ENCODE measurements at places on chromosomes 2 and 18. TPM values are rescaled to one million over a fixed set of nuclear protein-coding genes. Genes with fewer than 3 reads are reported as not detected.

The ANKRD30B gene
- total RNA-seq = not detected

The AGBL5 gene
- 17.8 TPM for total RNA-seq

The CCL20 gene
- total RNA-seq = not detected

The SUCLG1 gene
- total RNA-seq = 50.4 TPM

DNA sequence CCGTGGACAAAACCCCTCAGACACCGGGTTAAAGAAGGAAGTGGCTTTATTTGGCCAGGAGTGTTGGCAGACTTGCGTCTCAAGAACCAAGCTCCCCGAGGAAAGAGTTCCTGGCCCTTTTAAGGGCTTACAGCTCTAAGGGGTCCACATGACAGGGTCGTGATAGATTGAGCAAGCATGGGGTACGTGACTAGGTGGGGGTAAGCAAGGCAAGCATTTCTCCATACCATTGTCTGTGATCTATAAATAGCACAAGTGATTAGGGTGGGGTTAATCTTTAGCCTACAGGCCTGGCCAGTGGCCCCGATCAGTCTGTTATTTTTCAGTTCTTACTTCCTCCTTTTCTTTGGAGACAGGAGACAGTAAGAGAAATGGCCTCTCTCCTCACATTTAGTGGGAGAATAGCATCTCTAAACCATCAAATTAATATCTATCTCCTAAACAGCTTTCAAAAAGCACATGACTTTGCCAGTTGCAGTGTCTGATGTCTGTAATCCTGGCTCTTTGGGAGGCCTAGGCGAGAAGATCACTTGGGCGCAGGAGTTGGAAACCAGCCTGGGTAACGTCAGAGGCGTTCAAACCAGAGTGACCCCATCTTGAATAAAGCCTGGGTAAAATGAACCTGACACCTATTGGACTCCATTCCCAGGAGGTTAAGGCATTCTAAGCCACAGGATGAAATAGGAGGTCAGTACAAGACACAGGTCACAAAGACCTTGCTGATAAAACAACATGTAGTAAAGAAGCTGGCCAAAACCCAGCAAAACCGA is 18.3 kb upstream of the CNOT11 start:
- DNase-seq = no peak
- peaks cover 4% of the 10 kb centered on the region for H3K4me1 ChIP-seq
- H3K4me3 ChIP-seq = no peak overlapping the region

DNA sequence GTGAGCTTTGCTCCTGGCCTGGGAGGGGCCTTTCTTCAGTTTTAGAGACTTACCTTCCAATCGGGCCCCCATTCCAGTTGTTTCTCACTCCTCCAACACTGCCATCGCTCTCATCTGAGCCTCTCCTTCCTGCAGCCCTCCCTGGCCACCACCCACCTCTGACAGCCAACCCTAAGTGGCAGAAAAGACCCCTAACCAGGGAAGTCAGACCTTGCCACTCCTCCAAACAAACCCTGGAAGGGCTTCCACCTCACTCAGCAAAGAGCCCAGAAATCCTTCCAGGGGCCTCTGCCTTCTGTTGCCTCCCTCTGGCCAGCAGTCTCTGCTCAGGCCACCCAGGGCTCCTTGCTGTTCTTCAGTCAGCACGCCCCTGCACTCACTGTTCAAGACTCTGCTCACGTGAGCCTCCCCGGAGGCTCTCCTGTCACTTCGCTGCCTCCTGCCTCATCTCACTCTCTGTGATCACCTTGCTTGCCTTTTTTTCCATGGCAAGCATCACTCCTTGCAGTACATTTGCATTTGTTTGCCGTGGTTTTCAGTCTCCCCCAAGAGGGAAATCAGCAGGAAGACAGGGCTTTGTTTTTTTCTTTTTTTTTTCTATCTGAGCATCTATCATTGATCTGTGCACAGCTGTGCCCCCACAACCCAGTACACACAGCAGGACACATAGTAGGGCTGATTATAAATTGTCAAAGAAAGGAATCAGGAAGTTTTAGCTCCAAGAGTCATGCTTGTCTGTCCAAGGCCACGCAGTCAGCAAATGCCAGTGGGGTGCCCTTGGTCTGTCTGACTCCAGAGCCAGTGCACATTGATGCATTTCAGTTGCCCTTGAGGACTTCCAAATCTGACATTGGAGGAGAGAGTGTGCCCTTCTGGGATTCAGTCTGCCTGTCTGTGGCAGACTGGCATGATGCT is 83.9 kb downstream of the INHBB start:
- no peaks in the 10 kb centered on the region for H3K4me1 ChIP-seq
- no peak overlapping the region for H3K4me3 ChIP-seq
- no peak for DNase-seq
- H3K27ac ChIP-seq = no peak overlapping the region
- H3K36me3 ChIP-seq = no peaks in the 10 kb centered on the region

DNA sequence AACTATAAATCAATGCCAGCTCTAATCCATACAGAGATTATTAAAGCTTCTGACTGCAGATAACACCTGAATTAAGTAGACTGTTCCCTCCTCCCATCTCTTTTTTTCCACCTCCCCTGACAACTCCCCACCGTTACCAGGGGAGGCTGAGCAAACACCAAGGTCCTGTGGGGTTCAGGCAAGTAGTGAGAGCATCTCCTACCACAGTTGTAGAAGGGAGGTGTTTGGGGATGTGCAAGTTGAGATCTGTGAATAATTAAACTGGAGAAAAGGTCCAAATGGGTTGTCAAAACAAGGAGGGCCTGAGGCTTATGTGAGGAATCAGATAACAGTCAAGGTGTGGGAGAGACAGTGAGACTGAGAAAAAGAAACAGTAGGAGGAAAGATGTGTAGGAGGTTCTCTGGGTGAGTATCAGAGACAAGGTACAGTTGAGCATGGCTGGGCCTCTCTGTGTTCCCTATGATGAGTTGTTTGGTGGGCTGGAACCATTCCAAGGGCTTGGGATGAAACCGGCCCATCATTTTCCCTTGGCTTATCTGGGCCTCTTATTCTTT is 194.6 kb downstream of the CYRIA start:
- no peaks in the 10 kb centered on the region for H3K4me1 ChIP-seq
- H3K27me3 ChIP-seq = no peaks in the 10 kb centered on the region
- no peaks in the 10 kb centered on the region for H3K36me3 ChIP-seq
- no peak for DNase-seq
- no peak overlapping the region for H3K27ac ChIP-seq

GRCh38 chr2:208584378-208584985 is 177.9 kb downstream of the PTH2R start:
- no peaks in the 10 kb centered on the region for H3K4me1 ChIP-seq
- no peak overlapping the region for H3K27ac ChIP-seq
- DNase-seq = no peak
- H3K4me3 ChIP-seq = no peak overlapping the region

- H3K36me3 ChIP-seq = no peaks in the 10 kb centered on the region
- no peak for DNase-seq
- no peak overlapping the region for H3K4me3 ChIP-seq
- H3K27ac ChIP-seq = no peak overlapping the region
Observed at GRCh38 chr2:55151733-55152433, 80.2 kb downstream of the CLHC1 start.

DNA sequence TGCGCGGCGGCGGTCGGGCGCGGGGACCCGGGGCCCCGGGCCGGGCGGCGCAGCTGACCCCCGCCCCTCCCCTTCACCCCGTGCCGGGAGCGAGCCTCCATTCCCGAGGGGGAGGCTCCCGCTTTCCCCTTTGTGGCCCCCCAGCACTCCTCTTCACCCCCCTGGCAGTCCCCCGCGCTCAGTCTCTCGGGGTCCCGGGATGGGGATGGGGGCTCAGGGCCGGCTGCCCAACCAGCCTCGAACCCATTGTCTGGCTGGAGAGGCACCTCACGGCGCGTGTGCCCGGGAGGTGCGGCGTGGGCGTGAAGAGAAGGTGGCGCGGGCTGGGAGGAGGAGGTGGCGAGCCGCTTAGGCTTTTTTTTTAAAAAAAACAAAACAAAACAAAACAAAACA is 748 bp downstream of the FMNL2 start:
- H3K27ac ChIP-seq = peak overlapping the region; percentile 63
- peaks cover 16% of the 10 kb centered on the region for H3K4me1 ChIP-seq
- DNase-seq = no peak
- no peaks in the 10 kb centered on the region for H3K27me3 ChIP-seq

DNA sequence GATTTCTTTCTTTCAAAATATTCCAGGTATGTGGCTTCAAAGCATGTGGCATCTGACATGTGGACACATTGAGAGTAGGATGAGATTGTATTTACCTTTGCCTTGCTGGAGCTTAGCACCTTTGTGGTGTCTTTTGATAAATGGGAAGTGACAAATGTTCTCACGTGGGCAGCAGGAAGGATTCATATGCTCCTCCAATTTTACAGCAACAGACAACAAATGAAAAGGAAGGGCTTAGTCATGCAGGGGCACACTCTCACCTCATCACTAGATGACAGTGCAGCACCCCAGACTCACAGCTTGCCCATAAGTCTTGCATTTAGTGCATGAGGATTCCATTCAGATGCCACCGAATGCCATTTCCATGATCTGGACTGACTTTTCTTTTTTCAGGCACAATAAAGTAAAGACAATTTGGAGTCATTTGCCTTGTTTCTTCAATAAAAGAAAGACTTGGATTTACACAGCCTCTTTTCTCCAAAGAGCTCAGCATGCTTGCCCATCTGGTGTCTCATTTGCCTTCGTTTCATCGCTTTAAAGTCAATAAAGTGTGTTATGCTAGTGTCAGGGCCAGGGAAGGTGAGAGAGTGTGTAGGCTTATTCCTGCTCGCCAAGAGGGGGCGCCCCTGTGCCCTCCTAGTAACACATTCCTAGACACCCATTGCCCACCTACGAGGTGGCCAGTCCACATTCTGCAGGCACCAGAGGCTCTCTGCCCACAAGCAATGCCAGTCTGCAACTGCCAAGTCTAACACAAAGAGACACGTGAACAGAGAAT is 39.6 kb upstream of the DAPL1 start:
- no peak overlapping the region for H3K27ac ChIP-seq
- DNase-seq = peak; percentile 48
- no peaks in the 10 kb centered on the region for H3K36me3 ChIP-seq
- H3K27me3 ChIP-seq = no peaks in the 10 kb centered on the region
- H3K4me3 ChIP-seq = no peak overlapping the region

DNA sequence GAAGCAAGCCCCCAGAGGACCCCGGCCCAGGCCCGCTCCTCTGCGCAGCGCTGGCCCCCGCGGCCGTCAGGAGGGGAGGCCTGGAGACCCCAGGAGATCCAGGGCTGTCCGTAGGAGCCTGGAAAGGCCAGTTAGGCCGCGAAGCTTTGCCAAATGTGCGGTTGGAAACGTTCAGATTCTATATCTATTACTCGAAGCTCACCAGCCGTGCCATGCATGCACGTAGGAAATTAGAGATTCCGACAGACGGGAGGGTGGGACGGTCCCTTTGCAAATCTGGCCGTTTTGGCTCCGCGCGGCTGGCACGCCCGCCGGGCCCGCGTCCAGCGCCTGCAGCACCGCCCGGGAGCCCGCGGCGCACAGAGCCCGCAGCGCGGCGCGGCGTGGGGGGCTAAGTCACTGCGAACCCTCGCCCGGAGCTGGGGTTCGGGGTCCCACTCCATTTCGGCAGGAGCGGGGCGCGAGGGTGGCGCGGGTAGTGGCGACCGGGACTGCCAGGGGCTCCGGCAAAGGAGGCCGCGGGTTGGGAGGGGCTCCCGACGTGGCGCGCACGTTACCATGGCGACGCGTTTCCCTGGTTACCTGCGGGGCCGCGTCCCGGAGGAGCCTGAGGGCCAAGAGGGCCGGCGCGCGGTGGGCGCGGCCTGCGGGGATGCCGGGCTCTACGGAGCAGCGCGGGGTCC is 488.6 kb upstream of the SMIM21 start:
- peaks cover 5% of the 10 kb centered on the region for H3K27me3 ChIP-seq
- no peaks in the 10 kb centered on the region for H3K4me1 ChIP-seq
- no peak overlapping the region for H3K4me3 ChIP-seq
- no peak overlapping the region for H3K27ac ChIP-seq
- DNase-seq = no peak

GRCh38 chr2:64990876-64991275 is 1.7 kb downstream of the SLC1A4 start:
- peaks cover 16% of the 10 kb centered on the region for H3K4me1 ChIP-seq
- H3K27ac ChIP-seq = 0 out of 2 replicates have a peak overlapping the region, but pooled peaks have one; percentile 10
- H3K36me3 ChIP-seq = no peaks in the 10 kb centered on the region
- no peaks in the 10 kb centered on the region for H3K27me3 ChIP-seq
- H3K4me3 ChIP-seq = peak overlapping the region; percentile 93
- DNase-seq = peak; percentile 22

DNA sequence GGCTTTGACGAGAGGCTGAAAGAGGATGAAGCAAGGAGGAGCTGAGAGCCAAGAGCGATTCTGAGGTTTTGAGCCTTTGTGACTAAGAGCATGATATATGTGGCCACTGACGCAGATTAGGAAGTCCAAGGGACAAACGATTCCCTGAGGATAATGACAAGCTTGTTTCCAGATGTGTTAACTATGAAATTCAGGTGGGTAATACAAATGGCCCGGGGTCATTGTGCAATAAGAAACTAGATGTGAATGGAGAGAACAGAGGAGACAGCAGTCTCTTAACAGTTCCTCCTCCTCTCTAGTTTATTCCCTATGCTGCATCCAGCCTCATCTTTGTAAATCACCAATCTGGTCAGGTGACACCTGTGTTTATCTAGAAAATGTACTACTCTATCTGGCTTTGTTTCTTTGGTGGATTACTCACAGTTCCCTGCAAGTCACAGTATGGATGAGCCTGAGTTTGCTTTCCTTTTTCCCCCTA is 84.2 kb downstream of the SOCS6 start:
- peak; percentile 96 for DNase-seq
- no peaks in the 10 kb centered on the region for H3K27me3 ChIP-seq
- no peaks in the 10 kb centered on the region for H3K36me3 ChIP-seq
- peak overlapping the region; percentile 22 for H3K4me3 ChIP-seq
- H3K27ac ChIP-seq = peak overlapping the region; percentile 95

DNA sequence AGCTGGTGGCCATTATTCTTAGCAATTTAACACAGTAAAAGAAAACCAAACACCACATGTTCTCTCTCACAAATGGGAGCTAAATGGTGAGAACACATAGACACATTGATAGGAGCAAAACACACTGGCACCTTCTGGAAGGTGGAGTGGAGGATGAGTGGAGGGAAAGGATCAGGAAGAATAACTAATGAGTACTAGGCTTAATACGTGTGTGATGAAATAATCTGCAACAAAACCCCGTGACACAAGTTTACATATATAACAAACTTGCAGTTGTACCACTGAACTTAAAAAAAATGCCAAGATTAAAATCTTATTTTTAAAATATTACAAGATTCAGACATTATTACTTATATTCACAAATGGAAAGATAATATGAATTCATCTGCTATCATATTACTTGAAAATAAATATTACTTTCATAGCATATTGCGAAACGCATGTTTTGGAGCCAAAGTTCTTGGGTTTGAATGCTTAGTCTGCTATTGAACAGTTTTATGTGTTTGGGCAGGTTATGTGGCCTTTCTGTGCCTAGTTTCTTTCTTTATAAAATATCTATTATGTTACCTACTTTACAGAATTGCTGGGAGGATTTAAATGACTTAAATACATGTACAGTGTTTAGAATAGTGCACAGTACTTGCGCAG is 20.5 kb downstream of the ANKRD62 start:
- H3K27me3 ChIP-seq = peaks cover 4% of the 10 kb centered on the region
- DNase-seq = no peak
- H3K4me3 ChIP-seq = no peak overlapping the region
- H3K4me1 ChIP-seq = no peaks in the 10 kb centered on the region

GRCh38 chr2:203535784-203536585 is 884 bp upstream of the RAPH1 start:
- peak overlapping the region; percentile 75 for H3K4me3 ChIP-seq
- DNase-seq = peak; percentile 57
- H3K27me3 ChIP-seq = no peaks in the 10 kb centered on the region
- peak overlapping the region; percentile 92 for H3K27ac ChIP-seq
- peaks cover 15% of the 10 kb centered on the region for H3K4me1 ChIP-seq
